Dermis blood vessel endothelial cell (primary cell): ENCODE measurements at places on chromosomes 1 and 21. TPM values are rescaled to one million over a fixed set of nuclear protein-coding genes. Genes with fewer than 3 reads are reported as not detected.

The SLAMF9 gene
- total RNA-seq: not detected in 2 replicates

DNA sequence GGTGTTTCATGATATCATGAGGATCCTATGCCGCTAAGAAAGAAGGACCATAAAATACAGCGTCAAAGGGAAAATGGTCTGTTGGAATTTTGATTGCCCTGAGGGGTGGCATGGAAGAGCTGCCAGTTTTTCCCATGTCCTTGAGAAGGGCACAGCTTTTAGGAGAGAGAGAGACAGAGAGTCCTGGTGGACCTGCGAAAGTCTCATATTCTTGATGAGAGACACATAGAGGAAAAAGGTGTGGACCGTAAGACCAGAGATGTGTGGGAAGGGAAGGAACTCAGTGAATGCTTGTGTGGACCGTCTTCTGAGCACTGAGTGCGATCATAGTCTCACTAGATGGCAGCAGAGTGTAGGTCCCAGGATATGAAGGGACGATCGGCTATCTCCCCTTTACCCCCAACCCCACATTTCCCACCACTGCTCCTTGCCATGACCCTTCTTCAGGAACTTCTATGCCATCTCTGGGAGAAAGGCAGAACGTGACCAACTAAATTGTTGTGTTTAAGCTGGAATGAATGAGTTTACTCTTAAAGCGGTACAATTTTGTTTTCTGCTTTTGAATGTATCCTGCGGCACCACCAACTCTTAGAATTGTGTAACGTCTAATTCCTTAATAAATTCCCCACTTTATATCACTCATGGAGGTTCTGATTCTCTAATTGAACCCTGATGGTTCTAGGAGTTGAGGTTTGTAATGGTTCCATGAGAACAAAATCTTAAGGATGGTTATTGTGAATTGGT is 117.7 kb downstream of the CTH start:
- DNase-seq: peak; percentile 51

DNA sequence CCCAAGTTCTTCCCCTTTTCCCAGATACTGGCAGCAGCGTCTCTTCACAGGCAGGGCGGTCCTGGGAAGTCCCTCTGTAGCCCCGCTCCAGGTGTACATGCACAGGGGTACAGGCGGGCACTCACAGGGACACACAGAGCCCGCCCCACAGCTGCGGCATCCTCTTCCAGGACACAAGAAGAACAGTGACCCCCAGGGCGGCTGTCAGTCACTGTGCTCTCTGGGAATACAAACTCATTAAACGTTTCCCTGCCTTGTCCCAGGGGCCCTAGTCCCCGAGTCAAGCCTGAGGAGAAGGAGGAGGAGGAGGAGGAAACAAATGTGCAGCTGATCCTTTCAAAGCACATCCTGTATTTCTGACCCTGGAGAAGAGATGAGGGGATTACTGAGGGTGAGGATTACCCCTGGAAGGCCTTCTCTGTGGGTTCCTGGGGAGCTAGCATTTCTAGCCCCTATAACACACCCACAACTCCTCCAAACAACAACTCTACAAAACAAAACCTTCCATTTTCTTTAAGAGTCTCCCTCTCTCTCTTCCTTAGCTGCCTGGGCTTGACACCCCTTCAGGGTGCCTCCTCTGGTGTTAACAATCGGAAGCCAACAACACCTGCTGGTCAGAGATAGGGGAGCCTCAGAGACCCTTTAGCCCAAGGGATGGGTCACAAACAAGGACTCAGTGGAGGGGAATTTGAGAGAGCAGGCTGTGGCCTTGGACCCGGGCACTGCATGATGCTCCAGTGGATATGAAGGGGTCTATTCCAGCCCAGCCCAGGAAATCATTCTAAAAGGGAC is 28.4 kb upstream of the DMBX1 start:
- no peak for DNase-seq

DNA sequence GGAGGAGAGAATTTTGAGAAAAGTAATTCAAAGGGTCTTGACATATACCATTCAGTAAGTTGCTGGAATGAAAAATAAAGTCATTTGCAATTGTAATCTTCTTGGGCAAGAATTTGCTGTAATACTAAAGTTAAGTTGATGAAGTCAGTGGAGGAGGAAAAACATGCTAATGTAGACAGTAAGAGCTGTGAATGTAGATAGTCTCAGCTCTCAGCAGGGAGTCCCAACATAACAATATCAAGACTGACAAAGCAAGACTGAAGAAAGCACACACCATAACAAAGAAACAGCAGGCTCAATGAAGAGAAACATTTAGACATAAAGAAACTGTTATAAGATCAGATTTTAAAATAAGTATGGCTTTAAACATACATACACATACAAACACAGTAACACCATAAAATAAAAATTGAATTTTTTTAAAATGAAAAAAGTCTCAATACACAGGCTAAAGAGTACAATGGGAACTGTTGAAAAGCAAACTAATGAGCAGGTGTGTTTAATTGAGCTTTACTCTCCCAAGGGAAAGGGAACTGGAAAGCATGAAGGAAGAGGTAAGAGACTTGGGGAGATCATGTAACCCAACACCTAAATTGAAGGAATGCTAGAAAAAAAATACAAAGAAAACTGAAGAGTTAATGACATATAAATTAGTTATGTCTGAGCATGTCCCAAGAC is 336.3 kb upstream of the NCAM2 start:
- no peak for DNase-seq

DNA sequence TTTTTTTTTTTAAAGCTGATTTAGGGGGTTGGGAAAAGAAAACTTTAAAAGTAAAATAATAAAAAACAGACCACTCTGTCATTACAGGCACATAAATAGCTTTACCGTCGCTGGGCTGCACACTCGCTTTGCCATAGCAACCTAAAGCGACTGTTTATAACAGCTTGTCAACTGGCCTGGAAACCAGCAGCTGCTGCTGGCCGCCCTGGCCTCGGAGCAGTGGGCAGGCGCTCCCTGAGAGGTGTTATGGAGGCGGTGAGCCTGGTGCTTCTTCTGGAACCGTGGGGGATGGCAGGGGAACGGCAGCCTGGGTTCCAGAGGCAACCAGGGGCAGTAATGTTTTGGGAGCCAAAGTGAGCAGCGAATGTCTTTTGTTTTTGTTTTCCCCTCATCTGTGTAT is 45.7 kb downstream of the ATP2B4 start:
- peak; percentile 71 for DNase-seq

GRCh38 chr1:205074513-205074912 is 9.7 kb downstream of the TMEM81 start:
- no peak for DNase-seq

GRCh38 chr1:114043054-114043453 is 63.8 kb downstream of the OLFML3 start:
- no peak for DNase-seq

DNA sequence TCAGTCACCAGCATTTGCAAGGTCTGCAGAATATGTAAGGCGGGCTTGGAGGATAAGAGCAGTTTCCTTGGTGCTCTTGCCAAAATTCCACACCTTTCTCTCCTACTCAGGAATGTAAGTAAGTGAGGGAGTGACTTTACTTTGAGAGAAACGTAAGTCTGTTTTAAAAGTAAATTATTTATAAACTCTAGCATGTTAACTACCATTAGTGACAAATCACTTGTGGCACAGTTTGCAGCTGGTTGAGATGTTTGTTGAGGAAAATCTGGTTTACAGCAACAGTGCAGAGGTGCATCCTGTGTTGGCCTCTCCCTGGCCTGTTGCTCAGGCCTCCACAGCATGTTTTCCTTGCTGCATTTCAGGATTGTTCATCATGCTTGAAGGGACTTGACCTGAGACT is 8.5 kb downstream of the CGN start:
- no peak for DNase-seq

DNA sequence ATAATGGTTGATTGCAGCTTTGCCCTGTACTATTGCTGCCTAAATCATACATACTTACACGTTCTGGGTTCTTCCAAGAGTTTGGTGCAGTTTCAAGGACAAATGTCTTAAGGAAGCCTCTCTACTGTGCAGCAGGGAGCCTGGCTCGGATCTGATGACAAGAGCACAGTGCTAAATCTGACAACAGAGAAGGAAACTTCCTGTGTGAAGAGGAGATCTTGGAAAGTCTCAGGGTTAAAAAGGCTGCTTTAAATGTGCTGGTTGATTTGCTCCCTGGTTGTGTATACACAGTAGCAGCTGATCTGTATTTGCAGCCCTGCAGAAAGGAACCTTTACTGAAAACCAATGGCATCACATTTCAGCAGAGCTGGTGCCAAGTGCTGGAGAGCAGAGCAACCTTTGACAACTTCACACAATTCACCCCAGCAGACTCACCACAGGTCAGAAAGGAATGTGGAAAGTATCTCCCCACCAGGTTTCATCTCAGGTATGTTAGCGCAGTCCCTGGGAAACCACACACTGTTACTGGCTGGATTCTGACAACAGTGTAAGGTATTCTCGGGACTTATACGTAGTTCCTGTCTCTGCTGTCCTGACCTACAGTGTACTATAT is 355.0 kb upstream of the ESRRG start:
- DNase-seq: no peak

GRCh38 chr1:151729157-151729965 is 8.0 kb downstream of the RIIAD1 start:
- DNase-seq: no peak

- no peak for DNase-seq
These were observed 75.8 kb downstream of the RHOU start for GRCh38 chr1:228810878-228811711.
